ENCODE measurements at places on chromosomes 5 and 9.
A peak's percentile ranks its signal among the peaks of the same experiment; 100 is the strongest.

- DNase-seq, result no peak
Measured at GRCh38 chr9:82911996-82912395, 150.9 kb downstream of the RASEF start.

DNA sequence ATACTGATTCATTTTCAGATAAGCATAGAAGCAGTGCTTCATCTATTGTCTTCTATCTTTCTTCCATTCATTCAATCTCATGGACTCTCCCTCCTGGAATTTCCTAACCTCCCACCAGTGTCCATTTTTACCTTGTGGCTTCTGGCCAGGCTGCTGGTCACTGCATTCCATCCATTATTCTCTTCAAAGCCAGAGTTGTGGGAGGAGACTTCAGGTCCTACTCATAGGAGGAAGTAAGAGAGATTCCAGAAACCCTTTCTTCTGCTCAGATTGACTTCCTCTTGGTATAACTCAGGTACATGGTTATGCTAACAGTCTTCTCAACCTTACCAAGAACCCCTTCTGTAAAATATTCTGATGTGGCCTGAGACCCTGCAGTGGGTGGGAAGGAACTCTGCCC lies 153.3 kb upstream of the SLC12A2 start:
- DNase-seq, result no peak

DNA sequence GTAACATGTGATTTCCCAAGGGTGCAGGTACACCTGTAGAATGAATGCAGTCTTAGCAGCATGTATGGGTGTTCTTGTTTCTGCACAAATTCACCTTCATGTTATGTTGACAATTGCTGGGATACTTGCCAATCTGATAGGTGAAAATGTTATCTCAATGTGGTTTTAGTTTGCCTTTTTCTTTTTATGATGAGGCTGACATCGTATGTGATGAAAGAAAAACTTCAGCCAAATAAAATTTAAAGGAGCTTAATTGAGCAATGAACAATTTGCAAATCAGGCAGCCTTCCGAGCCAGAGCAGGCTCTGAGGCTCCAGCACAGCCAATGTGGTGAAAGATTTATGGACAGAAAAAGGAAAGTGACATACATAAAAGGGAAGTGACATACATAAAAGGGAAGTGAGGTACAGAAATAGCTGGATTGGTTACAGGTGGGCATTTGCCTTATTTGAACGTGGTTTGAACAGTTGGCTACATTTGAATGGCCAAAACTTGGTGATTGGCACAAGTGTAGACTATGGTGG lies 10.5 kb downstream of the TAL2 start:
- DNase-seq, result no peak

DNA sequence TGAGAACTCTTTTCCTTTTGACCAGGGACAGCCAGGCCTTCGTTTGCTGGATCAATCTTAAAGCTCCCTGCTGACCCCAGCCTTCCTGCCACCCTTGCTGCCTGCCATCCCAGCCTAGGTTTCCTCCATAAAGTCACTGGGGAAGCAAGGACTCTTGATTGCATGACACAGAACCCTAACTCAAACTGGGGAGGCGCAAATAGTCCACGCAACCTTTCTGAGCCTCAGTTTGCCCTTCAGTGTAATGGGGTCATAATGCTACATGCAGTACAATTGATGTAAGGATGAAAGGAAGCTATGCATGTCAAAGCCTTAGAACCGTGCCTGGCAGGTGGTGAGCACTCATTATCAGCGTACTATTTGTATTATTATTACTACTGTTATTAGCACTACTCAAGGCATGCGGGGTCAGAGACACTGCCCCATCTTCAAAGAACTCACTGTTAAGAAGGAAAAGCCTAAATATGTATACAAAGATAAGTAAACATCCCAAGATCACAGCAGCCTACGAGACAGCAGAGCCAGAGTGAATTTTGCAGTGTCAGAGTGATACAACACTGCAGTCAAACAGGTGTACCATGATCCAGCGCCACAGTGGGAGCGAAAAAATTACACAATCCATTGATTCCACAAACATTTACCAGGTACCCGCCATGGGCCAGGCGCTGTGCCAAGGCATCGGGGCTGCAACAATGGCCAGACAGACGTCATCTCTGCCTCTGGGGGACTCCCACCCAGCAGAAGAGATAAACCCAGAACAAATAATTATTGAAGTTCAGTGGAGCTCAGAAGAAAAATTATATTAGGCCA lies 16.9 kb upstream of the CPLX2 start:
- no peak for DNase-seq

DNA sequence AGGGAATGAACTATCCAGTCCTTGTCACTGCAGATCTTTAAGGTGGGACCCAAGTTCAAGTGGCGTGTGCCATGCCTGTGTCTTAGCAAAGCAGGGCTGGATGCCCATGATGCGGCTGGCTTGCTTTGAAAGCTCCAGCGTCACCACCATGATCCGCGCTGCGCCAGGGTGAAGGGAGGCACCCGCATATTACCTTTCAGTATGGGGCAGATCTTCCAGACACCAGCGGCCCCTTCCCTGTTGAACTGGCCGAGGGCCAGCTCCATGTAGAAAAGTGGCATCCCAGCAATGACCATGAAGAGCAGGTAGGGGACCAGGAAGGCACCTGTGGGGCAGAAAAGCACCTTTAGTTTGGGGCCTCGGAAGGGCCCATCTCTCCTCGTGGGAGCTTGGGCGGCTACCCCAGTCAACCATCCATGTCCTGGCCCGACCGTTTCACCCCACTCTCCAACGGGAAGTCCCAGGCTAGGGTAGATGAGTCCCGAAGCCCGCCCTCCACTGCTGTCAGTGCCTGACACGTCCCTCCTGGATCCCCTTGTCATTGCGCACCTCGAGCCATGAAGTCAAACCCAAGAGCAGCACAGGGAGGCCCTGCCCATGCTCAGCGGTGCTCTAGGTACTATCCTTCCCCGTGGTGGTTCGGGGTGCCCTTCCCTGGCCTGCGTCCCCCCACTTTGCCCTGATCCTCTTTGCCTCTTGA lies 3.9 kb downstream of the SLC6A3 start:
- DNase-seq, result no peak

DNA sequence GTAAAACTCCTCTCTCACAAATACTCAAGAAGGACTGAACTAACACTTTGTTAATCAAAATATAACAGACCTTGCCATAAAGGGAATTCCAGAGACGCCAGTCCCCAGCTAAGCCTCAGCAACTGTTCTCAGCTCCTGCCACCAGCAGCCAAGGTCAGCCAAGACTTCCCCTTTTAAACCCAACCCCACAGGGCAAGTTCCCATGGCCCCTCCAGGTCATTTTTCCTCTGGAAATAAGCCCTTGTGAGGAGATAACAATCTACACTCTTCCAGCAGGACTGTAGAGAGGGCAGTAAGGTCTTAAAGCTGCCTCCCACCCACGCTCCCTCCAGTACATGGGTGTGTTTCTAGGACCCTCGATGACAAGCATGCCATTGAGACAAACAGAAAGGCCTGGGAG lies 78.3 kb downstream of the DPYSL3 start:
- no peak for DNase-seq

DNA sequence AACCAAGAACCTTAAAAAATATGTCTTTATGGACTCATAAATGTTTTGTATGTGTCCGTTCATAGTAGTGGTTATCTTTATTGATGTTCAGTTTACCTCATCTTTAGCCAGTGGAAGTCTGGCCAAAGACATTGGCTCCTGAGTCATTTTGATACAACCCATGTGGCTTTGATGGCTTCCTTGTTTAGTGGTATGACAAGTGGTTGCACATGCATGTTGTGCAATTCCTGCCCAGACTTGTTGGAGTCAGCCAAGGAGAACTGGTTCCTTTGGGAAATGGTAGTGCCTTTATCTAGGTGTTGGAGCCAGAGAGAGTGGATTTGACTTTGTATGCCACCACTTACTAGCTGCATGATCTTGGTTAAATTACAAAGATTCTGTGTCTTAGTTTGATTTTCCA lies 94.3 kb downstream of the RPS23 start:
- peak; percentile 85 for DNase-seq

DNA sequence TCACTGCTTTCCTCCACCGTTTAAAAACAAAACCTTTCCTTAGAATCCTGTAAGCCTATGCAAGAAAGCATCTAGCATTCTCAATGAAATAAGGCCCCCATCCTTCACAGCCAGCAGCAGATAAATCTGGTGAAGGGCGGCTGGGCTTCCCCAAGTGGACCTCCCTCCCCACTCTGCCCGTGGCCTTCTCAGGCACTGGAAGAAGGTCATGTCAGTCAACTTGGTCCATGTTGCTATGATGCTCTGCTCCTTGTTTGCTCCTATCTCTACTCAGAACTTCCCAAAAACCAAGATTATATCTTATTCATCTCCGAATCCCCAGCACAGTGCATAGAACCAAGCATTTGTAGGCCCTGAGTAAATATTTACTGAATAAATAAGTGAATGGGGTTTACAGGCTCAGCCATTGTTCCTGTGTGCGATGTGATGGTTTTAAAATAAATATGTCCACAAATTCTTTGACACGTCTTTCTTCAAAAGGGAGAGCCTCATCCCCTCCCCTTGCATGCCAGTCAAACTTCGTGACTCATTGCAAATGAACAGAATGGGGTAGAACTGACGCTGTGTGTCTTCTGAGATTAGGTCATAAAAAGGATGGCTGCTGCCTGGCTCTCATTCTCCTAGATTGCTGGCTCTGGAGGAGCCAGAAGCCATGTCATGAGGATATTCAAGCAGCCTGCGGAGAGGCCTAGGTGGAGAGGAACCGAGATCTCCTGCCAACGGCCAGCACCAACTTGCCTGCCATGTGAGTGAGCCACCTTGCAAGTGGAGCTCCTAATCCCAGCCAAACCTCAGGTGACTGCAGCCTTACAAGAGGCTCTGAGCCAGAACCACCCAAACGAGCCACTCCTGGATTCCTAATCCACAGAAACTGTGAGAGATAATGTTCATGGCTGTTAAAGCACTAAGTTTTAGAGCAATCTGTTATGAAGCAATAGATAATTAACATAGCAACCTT lies 70.5 kb downstream of the MED27 start:
- no peak for DNase-seq

- DNase-seq, result peak; percentile 83
Measured at GRCh38 chr5:169696621-169697510, 59.8 kb downstream of the DOCK2 start.

DNA sequence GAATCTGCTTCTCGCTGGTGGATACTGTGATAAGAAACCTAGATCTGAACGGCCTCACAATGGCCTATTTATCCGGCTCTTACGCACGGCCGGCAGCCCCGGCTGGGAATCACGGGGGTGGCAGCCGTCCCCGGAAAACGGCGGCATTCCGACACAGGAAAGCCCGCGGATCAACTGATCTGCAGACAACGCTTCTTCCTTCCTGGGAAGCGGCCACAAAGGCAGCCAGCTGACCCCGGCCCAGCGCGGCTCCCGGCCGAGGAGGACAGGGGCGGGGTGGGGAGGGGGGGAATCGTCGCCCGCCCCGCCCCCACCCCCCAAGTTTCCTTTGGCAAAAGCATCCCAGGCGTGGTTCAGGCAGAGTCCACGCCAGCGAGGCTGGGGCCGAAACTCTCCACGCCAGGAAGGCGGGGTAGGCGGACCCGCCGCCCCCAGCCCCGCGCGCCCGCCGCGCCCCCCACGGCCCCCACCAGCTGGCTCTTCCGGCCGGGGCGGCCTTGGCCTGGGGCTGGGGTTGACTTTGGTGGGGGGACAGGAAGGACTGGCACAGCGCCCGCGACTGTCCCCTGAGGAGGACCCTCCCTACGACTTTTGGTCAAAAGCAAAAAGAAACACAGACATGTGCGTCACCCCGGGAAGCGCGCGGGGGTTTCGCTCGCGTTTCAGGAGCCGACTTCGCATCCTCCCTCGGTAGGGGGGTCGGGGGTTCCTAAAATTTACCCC lies 247.7 kb upstream of the ANKRD55 start:
- peak; percentile 42 for DNase-seq

DNA sequence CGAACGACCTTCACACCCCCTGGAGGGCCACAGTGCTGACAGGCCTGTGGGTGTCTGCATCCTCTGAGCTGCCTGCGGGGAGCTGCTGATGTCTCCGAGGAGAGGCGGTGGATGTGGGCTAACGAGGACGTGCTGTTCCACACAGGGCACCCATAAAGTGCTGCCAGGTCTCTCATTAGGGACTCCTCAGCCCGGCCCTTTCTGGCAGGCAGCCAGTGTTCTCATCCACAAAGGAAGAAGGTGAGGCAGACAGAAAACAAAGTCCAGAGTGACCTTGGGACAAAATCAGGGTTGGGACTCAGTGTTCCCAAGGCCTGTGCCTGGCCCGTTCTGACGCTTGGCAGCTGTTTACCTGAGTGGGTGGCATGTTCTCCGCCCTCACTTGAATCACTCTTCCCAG lies 29.3 kb downstream of the CARTPT start:
- peak; percentile 13 for DNase-seq

- no peak for DNase-seq
Measured at GRCh38 chr9:14156046-14156445, 157.9 kb downstream of the NFIB start.

GRCh38 chr5:93582167-93582462 lies 907 bp upstream of the NR2F1 start:
- no peak for DNase-seq

GRCh38 chr5:167565189-167565954 lies 726.1 kb upstream of the WWC1 start:
- DNase-seq, result peak; percentile 43

DNA sequence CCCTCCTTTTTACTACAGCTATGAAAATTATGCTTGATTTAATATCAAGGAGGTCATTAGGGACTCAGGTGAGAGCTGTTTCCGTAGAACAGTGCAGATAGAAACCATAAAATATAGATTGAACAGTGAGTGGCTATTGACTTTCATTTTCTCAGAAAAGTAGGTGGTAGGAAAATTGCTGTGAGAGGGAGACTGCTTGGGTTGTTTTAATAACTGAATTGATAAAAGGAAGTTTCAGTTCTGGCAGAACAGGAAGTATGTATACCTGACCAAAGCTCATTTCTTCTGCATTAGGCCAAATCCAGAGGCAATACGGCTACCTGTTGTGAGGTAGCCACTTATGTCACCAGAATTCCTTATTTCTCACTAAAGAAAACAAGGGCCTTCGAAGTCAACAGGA lies 761.7 kb upstream of the ARRDC3 start:
- DNase-seq, result no peak

Measured in fibroblast of mammary gland (primary cell).